ENCODE measurements at places on chromosomes 5 and 9. TPM values are rescaled to one million over a fixed set of nuclear protein-coding genes. Genes with fewer than 3 reads are reported as not detected.

The PCDHA13 gene
- 0.10 TPM for total RNA-seq

The PCDHGB6 gene
- 4.7 TPM for total RNA-seq

The KCNIP1 gene
- total RNA-seq, result 0.20 TPM

The SV2C gene
- 0.05 TPM for total RNA-seq

The CCNJL gene
- total RNA-seq, result 9.1 TPM

The CHSY3 gene
- total RNA-seq, result 0.62 TPM

The LEAP2 gene
- 0.89 TPM for total RNA-seq

The CERCAM gene
- 7.0 TPM for total RNA-seq

The ARL14EPL gene
- not detected for total RNA-seq

The PCDHB9 gene
- 0.59 TPM for total RNA-seq

The COL23A1 gene
- 20.4 TPM for total RNA-seq

The LOX gene
- total RNA-seq, result 6.0 TPM

The HRCT1 gene
- 9.0 TPM for total RNA-seq

The ACOT12 gene
- not detected for total RNA-seq

The RETREG1 gene
- total RNA-seq, result 202 TPM

The LMX1B gene
- 0.74 TPM for total RNA-seq

The SERF1A gene
- total RNA-seq, result 1.5 TPM

The TEX48 gene
- not detected for total RNA-seq

The STPG3 gene
- 0.69 TPM for total RNA-seq

The SLC6A3 gene
- not detected for total RNA-seq

The TTC39B gene
- total RNA-seq, result 1.4 TPM

The IL4 gene
- total RNA-seq, result not detected

The PDCD1LG2 gene
- 2.3 TPM for total RNA-seq

The TMEM8B gene
- total RNA-seq, result 15.9 TPM
